Cardiac fibroblast (primary cell): ENCODE measurements at places on chromosomes 12 and 14.

- no peak for DNase-seq
Measured at GRCh38 chr12:54579258-54579657, 9.2 kb downstream of the PPP1R1A start.

DNA sequence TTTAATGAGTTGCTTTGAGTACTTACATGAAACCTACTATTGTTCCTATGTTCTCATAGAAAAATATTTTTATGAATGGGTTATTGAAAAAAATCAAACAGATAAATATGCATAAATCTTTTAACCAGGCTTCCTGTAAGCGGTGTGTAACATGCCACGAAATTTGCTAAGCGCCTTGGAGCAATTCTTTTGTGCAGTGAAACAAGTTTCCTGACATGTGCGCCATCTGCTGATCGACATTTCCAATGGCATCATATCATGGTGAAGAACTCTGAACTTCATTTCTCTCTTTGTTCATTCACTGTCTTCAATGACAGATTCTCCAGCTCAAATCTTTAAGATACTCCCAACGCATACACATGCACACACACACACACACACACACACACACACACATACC is 145.6 kb upstream of the NAV3 start:
- peak; percentile 85 for DNase-seq

GRCh38 chr12:128313931-128314330 is 47.0 kb downstream of the TMEM132C start:
- no peak for DNase-seq

DNA sequence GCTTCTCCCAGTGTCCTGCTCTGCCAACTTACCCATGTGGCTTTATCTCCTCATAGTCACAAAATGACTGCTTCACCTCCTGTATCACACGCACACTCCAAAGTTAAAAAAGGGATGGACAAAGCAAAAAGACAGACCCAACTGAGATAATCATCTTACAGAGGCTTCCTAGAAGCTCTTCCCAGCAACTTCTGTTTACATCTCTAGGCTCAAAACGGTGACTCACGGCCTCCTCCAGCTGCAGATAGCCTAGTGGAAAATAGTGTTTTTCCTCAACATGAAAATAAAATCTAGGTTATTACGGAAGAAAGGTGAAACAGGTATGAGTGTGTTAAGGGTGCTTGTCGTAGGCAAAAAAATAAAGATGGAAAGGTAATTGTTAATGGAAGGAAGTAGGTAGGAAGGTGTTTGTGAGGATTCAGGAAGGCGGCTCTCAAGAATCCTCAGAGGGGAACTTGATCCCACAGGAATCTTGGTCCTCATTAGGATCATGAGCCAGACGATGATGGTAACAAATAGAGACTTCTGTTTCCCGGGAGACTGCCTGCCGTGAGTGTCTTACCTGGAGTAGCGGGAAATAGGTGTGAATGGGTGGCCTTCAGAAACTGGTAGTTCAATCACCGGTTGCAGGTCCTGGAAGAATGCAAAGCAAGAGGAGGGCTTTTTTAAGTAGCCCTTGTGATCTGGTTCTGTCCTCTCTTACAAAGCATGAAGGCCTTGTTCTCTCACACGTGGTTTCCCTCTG is 487.5 kb upstream of the TMEM132C start:
- no peak for DNase-seq

DNA sequence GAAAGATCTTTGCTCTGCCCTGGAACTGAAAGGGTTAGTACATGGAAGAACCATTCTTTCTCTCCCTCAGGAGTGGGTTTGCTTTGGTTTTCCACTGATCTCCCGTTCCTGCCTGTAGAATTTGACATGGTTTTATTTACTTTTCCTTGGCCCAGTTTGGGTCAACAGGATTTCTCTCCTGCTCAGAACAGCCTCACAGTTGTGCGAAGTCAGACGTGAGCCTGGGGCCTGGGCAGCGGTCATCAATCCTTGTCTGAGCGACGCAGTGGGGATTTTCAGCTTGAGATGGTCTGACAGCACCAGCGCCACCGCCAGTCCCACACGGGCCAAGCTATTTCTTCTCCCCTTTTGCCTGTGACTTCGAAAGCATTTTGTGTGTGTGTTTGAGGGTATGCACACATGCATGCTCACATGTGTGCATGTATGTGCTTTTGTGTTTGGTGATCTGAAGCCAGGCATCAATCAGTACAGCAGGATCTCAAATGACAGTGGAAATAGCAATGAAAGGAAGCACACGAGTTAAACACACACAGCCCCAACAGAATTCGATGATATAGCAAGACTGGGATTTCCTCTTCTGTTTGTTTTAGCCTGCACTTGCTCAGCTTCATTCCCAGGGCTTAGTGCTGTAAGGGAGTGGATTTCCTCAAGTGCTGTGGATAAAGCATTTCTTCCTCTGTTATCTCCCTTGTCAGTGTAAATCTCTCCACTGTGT is 58.3 kb downstream of the SMOC1 start:
- DNase-seq, result no peak

GRCh38 chr14:71597287-71597920 is 334.8 kb upstream of the RGS6 start:
- no peak for DNase-seq

- DNase-seq, result no peak
Measured at GRCh38 chr12:123867141-123867540, 105.0 kb downstream of the DNAH10 start.

GRCh38 chr14:55133416-55133815 is 4.4 kb downstream of the LGALS3 start:
- DNase-seq, result no peak
